ENCODE measurements at places on chromosomes 2 and 18.

- no peak for DNase-seq
These were observed 270.9 kb downstream of the TWIST2 start for GRCh38 chr2:239118675-239119211.

DNA sequence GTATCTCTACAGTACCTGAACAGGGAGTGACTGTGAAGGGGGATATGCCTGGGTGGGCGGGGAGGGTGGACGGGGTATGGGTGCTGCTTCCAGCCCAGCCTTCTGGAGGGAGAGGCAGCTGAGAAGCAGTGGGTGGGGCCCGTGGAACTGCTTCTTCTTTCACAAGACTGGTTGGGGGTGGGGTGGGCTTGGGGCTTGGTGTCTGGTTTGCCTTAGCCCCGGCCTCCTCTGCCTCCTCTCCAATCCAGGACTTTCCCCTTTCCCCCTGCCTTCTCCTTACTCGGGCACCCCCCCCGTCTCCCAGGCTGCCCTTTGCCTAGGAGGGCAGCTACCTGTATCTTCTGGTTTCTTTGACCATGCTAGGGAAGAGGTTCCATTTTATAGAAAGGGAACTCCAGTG lies 233.4 kb downstream of the DYSF start:
- no peak for DNase-seq

DNA sequence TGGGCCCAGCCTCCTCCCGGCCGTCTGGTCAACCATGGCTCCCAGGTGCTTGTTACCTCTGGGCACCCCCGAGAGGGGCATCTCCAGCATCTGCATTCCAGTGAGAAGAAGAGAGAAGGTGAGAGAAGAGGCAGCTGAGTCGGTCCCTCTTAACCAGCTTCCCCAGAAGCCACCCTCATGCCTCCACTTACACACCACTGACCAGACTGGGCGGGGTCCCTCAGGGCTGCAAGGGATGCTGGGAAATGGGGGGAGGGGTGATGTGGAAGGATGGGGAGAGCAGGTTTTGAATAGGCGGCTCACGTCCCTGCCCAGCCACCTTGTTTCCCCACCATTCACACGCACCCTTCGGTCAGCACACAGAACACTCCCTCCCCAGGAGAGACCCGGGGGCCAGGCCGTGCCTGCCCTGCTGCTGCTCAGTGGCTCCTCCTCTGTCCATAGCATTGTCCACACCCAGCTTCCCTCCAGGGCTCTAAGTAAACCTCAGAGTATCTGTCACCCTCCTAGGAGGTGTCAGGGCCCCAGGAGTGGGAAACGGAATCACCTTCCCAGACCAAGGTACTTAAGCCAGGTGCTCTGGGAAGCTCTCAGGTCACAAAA lies 34.7 kb downstream of the GBX2 start:
- no peak for DNase-seq

- no peak for DNase-seq
These were observed 101.2 kb downstream of the KCNS3 start for GRCh38 chr2:17979707-17980106.

GRCh38 chr2:215961981-215962380 lies 51.4 kb downstream of the MREG start:
- no peak for DNase-seq

GRCh38 chr2:36670881-36671595 lies 25.5 kb upstream of the VIT start:
- DNase-seq: no peak

Data from activated naive CD4-positive, alpha-beta T cell (primary cell).